ENCODE measurements at places on chromosomes 5 and 9.

GRCh38 chr5:122153230-122153629 lies 23.9 kb downstream of the ZNF474 start:
- DNase-seq = peak; percentile 82

- DNase-seq = no peak
These were observed 70.7 kb downstream of the DAPK1 start for GRCh38 chr9:87568401-87568800.

- DNase-seq = no peak
These were observed 8.1 kb downstream of the FCN2 start for GRCh38 chr9:134888603-134889190.

DNA sequence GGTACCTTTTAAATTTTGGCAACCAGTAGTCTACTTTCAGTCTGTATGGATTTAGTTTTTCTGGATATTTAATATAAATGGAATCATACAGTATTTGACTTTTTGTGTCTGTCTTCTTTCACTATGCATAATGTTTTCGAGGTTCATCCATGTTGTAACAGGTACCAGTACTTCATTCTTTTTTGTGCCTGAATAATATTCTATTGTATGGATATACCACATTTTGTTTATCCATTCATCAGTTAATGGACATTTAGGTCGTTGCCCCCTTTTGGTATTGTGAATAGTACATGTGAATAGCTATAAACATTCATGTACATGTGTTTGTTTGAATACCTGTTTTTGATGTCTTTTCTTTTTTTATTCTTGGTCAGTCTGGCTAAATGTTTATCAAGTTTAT lies 19.1 kb upstream of the TBCA start:
- no peak for DNase-seq

GRCh38 chr9:116998305-116998704 lies 311.2 kb downstream of the TRIM32 start:
- peak; percentile 12 for DNase-seq

DNA sequence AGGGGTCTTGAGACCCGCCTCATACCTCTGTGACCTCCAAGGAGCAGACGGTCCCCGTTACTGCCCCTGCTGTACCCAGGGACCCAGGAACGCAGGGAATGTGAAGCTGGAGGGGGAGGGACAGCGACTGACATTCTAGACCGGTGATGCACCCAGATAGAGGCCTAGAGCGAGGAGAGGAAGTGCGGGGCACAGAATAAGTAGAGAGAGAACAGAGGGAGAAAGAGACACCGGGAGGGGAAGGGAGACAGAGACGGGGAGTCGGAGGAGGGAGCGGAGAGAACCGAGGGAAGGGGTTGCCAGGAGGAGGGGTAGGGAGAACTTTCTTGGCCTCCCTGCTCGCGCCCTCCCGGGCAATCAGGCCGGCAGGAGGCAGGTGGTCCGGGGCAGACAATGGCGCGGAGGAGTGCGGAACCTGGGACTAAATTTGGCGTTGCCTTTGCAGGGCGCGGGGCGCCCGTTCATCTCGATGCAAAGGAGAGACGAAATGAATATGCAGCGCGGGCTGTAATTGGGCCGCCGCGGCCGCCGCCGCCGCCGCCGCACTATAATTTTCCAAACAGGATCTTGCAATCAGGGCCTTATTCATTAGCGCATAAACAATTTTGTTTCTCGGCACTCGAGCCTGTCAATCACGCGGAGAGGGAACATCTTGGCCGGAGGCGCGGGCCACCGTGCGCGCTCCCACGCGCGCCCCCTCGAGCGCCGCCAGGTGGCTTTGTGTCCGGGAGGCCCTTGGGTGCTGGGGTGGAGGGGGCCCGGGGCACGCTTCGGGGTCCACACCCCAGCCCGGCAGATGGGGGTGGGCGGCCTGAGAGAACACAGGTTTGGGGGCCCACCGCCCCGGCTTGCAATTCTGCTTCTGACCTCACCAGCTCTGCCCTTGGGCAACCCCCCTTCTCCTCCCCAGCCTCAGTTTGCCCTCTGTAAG lies 33.0 kb downstream of the NDUFA8 start:
- no peak for DNase-seq

DNA sequence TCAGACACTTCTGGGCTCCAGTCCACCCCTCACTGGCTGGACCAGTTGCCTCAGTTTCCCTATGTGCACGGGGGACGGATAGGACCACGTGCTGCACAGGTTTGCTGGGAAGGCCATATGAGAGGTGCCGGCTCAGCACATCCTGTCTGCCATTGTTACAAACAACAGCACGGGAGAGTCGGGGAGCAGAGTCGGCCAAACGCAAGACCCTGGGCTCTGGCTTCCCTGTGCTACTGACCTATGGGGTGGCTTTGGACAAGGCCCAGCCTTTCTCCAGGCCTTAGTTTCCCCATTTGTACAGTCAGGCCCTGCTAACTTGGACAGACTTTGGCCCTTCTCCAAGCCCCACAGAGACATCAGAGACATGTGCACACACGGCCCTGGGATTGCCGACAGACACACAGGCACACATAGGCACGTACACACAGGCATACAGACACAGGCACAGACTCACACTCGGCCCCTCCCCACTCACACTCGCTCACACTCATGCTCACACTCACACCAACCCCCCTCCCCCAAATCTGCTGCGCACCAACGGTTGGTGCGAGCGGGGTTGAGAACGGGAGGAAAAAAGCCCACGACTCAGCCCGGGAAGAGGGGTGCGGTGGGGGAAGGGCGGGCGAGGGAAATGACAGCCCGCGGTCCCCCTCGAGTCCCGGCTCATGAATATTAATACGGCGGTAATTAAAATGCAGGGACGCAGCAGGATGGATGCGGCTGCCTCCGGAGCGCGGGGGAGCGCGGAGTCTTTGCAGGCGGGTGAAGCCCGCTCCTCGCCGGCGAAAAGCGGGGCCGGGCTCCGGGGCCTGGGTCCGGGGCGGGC lies 133.0 kb downstream of the C9orf50 start:
- DNase-seq = no peak

- no peak for DNase-seq
These were observed 73.4 kb upstream of the NR4A3 start for GRCh38 chr9:99748266-99748665.

DNA sequence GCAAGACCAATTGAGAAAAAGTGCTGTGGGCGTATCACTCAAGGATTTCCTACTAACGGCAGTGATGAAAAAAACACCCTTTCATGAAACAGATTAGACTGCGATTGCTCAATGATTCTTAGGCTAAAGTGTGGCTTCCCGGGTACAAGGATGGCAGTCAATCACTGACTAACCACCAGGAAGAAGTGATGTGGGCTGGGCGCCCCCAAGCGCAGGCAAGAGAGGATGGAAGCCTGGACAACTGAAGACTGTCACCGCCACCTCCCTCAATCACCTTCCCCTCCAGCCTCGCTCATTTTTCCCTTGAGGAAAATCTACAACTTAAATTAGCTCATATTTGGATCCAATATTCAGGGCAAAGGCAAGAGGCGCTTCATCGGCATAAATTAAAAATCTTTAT lies 707.2 kb downstream of the MTRR start:
- DNase-seq = no peak

GRCh38 chr5:88142886-88143692 lies 125.6 kb downstream of the TMEM161B start:
- no peak for DNase-seq

Data from astrocyte of the cerebellum (primary cell).